ENCODE measurements at places on chromosomes 3 and 15. TPM values are rescaled to one million over a fixed set of nuclear protein-coding genes. Genes with fewer than 3 reads are reported as not detected.

Gene MYLK
- 14.2 TPM for total RNA-seq

Gene ZNF80
- total RNA-seq: not detected

Gene RNF123
- total RNA-seq: 14.9 TPM

Gene TTC21A
- total RNA-seq: 1.9 TPM

Gene C3orf49
- total RNA-seq: not detected

Gene ABI3BP
- total RNA-seq: 1.2 TPM

Gene ZDHHC23
- total RNA-seq: 4.0 TPM

Gene POLQ
- 6.3 TPM for total RNA-seq

Gene GOLGA8M
- not detected for total RNA-seq

Gene PLA2G4E
- not detected for total RNA-seq

Gene SLITRK3
- total RNA-seq: not detected

Gene LSAMP
- total RNA-seq: 0.04 TPM

Gene IGSF11
- 4.4 TPM for total RNA-seq

Gene CPN2
- not detected for total RNA-seq

Gene NME9
- total RNA-seq: not detected

Gene SGO1
- 14.2 TPM for total RNA-seq

Gene SLC9C1
- not detected for total RNA-seq

Gene RTP1
- total RNA-seq: not detected

Gene PLCB2
- total RNA-seq: 0.55 TPM

Gene CNBP
- 343 TPM for total RNA-seq

Gene OIP5
- total RNA-seq: 13.8 TPM

Gene TM4SF1
- 1,846 TPM for total RNA-seq

Gene RGMA
- total RNA-seq: 0.22 TPM

Gene XRN1
- total RNA-seq: 6.0 TPM

Gene CPLX3
- total RNA-seq: 0.07 TPM

Gene USP19
- total RNA-seq: 24.1 TPM

Gene STRIT1
- total RNA-seq: not detected

Gene SNURF
- total RNA-seq: 8.4 TPM

Gene TMC3
- not detected for total RNA-seq

Gene CADPS
- not detected for total RNA-seq

Gene P3H2
- 36.8 TPM for total RNA-seq

Gene ECE2
- total RNA-seq: not detected

Gene DNAH12
- not detected for total RNA-seq

Gene POLR2H
- 69.5 TPM for total RNA-seq

Gene CCDC13
- 0.60 TPM for total RNA-seq

Gene NIPA2
- 91.4 TPM for total RNA-seq

Gene GUCA1C
- not detected for total RNA-seq

Gene RYR3
- total RNA-seq: 0.02 TPM

Gene ARPP21
- total RNA-seq: not detected

Gene GPR62
- not detected for total RNA-seq
